ENCODE measurements at places on chromosomes 3 and 15.

- no peak for DNase-seq
Observed at GRCh38 chr3:31876331-31876730, 104.7 kb downstream of the OSBPL10 start.

DNA sequence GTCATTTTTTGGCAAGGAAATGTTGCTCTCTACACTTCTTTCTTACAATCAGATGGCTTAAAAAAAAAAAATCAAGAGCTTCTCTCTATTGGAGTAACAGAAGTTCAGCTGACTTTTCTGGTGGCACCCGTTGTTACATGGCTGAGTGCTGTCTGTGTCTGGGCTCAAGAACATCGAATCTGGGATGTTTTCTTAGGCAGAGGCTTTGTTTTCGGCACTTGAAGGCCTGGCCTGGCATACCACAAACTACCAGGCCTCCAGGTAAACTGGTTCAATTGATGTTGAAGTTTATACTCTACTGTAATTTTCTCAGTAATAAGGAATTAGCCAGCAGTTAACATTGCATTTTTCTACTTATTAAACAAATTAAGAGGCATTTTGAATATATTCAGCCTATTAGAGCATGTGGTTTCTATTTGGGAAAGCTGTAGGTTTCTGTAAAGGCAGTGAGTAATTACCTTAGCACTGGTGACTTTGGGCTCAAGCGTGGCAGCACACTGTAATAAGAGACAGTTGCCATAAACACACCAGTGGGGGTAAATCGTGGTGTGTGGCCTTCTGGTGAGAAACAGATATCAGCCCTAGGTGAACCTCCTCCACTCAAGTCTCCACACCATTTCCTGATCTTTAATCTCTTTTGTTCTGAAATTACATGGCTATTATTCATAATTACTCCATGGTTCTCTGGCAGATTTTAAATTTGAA lies 544.7 kb downstream of the MECOM start:
- DNase-seq = no peak

- peak; percentile 22 for DNase-seq
Observed at GRCh38 chr3:117278424-117279190, 569.0 kb downstream of the TUSC7 start.

- no peak for DNase-seq
Observed at GRCh38 chr15:36797128-36797527, 217.7 kb downstream of the CDIN1 start.

DNA sequence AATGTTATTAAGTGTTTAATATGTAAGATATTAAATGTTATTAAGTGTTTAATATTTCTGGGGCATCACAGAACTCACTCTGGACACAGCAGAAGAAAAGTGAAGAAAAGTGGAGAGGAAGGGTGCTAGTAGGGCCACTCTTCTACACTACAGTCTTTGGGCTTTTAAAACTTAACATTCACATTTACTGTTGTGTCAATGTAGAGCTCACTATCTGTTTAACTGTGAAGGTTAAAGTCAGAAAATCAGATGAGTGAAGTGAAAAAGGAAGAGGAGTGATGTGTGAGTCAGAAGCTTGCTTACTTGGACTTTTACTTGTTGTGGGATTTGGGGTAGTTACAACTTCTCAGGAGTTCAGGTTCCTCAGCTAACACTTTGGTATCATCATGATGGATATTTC lies 145.3 kb upstream of the DNAJC19 start:
- DNase-seq = no peak

DNA sequence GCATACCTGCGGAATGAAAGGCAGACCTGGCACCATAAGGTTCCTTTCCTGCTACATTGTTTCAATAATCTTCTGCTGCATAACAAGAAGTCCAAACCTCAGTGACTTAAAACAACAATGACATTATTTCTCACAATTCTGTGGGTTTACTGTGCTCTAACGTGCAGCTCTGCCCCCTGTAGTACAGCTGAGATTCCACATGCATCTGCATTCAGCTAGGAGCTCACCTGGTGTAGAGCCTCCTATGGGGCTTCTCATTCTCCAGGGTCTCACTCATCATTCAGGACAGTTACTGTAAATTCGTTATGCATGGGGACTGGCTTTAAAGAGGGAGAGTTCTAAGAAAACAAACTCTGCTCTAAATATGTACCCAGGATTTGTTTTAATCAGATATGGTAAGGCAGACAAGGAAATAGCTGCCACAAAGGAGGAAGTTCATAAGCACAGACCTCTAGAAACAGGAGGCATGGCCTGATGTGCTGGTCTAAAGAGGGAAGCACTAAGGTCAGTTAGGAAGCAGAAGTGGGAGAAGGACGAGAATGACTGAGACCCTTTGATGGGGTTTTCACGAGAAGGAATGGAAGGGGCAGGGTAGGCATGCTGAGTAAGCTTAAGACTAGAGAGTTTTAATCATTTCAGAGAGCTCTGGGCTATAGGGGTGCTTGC lies 347.0 kb downstream of the NEK10 start:
- DNase-seq = no peak

- no peak for DNase-seq
Observed at GRCh38 chr3:79306934-79307570, 460.7 kb downstream of the ROBO1 start.

Data from NCI-H1694 (cell line).